ENCODE measurements at places on chromosomes 11 and 22.

- no peak for DNase-seq
Observed at GRCh38 chr11:66259225-66259624, 9.2 kb upstream of the RAB1B start.

DNA sequence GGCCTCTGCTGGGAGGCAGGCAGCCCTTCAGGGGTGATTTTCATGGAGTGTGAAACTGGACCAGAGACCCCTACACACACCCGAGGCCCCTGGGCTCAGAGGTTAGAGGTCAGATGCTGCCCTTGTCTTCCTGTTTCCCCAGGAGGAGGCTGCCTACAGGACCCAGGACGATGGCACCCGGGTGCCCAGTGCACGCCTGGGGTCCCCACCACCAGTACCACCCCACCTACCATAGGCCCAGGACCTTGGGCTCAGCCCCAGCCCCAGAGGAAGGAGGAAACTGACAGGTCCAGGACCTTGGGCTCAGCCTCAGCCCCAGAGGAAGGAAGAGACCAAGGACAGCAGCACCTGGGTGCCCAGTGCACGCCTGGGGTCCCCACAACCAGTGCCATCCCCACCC is 79.2 kb downstream of the BRD1 start:
- DNase-seq: no peak

- peak; percentile 100 for DNase-seq
Observed at GRCh38 chr11:9565822-9566560, 7.5 kb upstream of the WEE1 start.

DNA sequence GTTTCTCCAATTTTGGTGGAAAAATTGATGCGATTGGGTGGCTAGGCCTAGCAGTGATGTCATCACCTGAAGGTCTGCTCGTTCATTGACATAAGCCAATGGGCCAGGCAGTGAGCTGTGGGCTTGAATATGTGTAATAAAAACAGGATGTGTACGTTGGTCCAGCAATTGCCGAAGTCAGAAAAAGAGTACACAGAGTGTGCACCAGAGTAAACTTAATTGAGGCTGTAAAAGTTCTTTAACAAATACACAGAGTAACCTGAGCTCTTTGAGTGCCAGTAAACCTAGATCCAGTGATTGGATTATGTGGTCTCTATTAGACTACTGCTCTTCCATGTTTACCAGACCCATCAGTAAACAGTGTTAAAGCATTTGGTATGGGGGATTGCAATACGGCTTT is 13.0 kb upstream of the GLYATL1 start:
- no peak for DNase-seq

DNA sequence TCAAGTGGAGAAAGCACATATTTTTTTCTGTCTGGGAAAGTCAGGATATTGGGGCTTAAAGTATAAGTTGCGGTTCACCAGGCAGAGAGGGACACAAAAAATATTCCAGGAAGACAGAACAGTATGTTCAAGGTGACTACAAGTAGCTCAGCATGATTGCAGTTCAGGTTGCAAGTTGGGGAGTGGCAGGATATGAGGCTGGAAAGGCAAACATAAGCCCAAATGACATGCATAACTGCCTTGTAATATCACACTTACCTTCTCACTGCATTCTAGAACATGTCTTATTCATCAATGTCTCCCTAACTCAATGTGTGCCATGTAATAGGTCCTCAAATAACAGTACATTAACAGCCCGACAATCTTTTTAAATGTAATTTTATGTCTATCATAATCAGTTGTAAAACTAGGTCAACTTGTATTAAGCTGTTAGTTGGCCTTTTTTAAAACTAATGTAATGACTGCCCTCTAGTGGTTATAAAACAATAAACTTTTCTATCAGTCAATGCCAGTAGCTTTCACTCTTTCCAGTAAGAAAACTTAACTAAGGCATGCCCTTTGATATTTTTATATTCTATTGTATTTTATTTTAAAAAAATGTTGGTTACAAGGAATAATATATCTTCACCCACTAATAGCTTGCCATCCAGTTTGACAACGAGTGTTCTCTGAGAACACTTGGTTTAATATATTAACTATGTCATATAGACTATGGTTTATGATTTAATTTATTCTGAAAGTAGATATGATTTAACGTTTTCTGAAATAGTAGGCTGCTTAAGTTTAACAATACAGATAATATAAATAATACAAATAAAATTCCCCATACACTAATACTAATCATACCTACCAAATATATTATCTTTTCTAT is 39.4 kb upstream of the CFAP300 start:
- DNase-seq: peak; percentile 16

DNA sequence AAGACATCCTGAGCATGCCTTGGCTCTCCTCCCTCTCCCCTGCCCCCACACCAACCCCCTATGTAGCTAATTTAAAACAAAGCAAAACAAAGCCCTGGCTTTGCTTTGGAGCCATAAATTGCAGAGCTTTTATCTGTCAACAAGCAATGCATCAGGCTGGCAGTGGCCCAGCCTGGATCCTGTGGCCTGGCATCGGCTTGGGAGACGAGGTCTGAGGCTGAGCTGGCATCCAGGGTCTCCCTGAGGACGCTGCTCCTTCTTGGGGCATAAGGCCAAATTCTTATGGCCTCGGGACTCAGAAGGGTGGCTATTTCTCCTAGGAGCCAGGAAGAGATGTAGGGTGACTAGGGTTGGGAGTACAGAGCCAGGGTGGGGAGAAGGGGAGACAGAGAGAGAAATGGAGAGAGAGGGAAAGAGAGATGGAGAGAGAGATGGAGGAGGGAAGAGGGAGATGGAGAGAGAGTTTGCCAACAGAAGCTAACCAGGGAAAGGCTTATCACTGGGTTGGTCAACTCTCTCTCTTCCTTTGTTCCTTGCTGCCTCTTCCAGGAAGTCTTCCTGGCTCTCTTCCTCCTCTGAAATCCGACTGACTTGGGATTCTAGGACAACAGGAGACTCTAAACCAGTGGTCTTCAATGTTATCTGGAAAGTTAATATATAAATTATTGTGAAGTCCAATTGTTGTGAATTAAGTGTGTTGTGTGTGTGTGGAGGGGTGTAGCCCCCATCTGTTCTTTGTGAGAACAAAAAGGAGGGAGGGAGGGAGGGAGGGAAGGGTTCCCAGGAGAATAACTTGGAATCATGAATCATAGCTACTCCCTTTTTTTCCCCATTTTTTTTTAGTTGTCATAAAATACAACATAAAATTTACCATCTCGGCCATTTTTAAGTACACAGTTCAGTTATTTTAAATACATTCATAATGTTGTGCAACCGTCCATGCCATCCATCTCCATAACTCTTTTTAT is 29.1 kb downstream of the TSPAN18 start:
- DNase-seq: peak; percentile 81

DNA sequence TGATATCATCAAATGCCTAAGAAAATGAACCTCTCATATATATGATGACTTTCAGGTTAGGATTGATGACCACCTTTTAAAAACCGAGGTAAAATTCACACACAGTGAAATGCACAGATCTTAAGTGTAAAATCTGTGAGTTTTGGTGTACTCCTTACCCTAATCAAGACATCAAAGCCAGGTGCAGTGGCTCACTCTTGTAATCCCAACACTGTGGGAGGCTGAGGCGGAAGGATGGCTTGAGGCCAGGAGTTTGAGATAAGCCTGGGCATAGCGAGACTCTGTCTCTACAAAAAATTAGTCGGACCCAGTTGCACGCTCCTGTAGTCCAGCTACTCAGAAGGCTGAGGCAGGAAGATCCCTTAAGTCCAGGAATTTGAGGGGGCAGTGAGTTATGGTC is 140.4 kb downstream of the UVRAG start:
- no peak for DNase-seq

GRCh38 chr11:2209900-2210321 is 38.3 kb upstream of the TH start:
- no peak for DNase-seq

GRCh38 chr11:35998634-35999033 is 54.8 kb downstream of the LDLRAD3 start:
- no peak for DNase-seq

- DNase-seq: no peak
Observed at GRCh38 chr11:78083021-78083420, 3.4 kb upstream of the NDUFC2 start.

GRCh38 chr11:100855466-100856067 is 168.5 kb downstream of the ARHGAP42 start:
- no peak for DNase-seq

DNA sequence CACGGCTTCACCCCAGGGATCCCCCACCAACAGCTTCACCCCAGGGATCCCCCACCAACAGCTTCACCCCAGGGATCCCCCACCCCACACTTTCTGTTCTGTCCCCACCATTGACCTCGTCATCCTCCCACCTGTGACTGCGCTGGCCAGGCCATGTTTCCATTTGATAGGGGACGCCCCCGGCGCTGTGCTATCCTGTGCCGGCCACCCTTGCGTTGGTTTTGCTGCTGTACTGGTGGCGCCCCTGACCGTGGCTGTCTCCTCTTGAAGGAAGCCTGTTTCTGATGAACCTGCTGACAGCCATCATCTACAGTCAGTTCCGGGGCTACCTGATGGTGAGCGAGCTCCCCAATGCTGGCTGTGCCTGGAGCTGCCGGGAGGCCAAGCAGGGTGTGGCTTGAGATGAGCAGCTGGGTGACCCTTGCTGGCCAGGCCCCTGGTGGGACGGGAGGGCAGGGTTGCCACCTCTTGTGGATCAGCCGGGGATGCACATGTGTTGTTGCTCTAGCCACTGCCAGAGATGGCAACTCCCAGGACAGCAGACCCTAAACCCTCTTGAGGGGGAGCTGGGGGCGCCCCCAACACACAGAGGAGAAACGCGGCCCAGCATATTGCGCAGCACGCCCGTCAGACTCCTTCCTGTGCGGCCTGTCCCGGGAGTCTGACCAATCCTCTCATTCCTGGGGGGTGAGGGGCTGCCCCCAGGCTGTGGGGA is 22.5 kb downstream of the TPCN2 start:
- DNase-seq: no peak

- DNase-seq: no peak
Observed at GRCh38 chr11:130160498-130161155, 1.0 kb downstream of the ST14 start.

GRCh38 chr22:23268877-23269276 is 88.6 kb downstream of the BCR start:
- DNase-seq: no peak

DNA sequence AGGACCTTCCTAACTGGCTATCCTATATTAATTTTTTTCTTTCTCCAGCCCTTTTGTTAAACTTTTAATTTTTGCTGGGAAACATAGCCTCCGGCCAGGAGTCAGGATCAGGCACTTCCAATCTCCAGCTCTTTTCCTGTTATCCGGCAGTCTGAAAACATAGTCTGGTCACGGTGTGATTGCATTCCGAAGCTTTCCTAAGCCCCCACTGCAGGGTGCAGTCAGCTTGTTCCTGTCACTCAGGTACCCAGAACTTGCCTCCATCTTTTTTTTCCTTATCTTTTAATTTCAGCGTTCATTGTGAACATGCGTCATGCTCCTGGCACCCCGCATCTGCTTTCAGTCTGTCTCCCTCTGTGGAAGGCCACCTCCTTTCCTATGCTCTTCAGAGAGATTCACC is 59.4 kb downstream of the GRK3 start:
- no peak for DNase-seq

- DNase-seq: no peak
Observed at GRCh38 chr11:130815956-130816355, 100.3 kb downstream of the SNX19 start.

- no peak for DNase-seq
Observed at GRCh38 chr11:134469627-134470026, 57.6 kb upstream of the B3GAT1 start.

- no peak for DNase-seq
Observed at GRCh38 chr11:16807306-16807705, 68.9 kb downstream of the C11orf58 start.

- no peak for DNase-seq
Observed at GRCh38 chr22:45102896-45103420, 60.8 kb upstream of the NUP50 start.

GRCh38 chr11:210803-211180 is 3.3 kb downstream of the RIC8A start:
- DNase-seq: no peak

DNA sequence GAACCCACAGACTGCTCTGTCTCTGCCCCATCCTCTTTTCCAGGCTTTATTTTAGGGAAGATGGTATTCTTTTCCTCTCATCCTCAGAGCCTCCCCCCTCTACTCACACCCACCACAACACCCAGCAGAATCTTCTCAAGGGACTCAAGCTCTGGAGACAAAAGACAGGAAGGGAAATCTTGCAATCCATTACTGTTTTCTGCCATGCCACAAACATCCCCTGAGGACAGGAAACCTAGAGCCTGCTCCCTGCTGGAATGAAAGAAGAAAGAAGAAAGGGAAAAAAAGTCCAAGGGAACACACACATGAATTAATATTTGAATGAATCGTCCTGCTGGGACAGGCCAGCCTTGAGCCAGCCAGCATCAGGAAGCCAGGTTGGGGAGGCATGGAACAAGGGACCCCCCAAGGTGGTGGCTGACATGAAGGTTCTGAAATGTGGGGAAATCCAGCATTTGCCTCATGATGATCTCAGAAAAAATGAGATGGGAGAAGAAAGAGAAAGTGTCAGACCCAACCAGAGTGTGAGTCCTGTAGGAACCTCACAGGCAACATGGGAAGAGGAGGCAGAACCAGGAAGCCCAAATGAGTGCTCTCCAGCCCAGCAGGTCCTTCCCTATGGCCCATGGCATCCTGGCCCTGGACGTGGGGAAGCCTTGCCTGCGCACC is 34.0 kb downstream of the SLCO2B1 start:
- DNase-seq: no peak

GRCh38 chr22:49382451-49382735 is 445.3 kb downstream of the BRD1 start:
- no peak for DNase-seq

DNA sequence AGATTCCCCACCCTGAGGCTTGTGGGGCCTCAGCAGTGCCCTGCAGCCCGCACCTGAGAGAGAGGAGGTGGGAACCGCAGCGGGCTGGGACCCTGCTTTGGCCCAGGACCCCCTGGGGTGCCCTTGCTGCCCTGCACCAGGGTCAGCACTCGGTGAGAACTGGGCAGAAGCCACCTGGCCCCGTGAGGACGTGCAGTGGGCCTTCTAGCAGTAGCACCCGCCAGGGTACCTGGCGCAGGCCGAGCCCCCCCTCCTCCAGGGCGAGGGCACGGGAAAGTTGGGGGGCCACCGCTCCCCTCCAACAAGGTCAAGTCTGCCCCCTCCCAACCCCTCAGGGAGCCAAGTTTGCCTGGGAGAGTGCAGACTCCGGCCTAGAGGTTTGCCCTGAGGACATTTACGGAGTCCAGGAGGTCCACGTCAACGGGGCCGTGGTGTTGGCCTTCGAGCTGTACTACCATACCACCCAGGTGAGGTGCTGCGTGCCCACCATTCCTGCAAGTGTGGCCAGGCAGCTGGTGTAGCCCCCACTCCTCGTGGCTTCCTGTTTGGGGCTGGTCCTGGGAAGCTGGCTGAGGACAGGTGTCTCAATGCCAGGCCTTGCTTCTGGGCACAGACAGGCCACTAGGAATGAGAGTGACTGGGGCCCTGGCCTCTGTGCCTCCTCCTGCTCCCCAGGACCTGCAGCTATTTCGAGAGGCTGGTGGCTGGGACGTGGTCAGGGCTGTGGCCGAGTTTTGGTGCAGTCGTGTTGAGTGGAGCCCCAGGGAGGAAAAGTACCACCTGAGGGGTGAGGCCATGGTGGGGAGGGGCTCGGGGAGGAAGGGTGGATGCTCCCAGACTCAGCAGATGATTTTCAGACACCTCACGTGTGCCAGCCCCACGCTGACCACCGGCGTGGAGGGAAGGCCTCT is 3.5 kb downstream of the PGGHG start:
- DNase-seq: no peak

- DNase-seq: no peak
Observed at GRCh38 chr11:46918083-46918787, at the start of gene LRP4. Gene LRP4 (minus strand): TSS chr11:46918550. CDS start chr11:46918379, 171 bp downstream.
